HS-27A (cell line): ENCODE measurements at places on chromosomes 5 and 9.

DNA sequence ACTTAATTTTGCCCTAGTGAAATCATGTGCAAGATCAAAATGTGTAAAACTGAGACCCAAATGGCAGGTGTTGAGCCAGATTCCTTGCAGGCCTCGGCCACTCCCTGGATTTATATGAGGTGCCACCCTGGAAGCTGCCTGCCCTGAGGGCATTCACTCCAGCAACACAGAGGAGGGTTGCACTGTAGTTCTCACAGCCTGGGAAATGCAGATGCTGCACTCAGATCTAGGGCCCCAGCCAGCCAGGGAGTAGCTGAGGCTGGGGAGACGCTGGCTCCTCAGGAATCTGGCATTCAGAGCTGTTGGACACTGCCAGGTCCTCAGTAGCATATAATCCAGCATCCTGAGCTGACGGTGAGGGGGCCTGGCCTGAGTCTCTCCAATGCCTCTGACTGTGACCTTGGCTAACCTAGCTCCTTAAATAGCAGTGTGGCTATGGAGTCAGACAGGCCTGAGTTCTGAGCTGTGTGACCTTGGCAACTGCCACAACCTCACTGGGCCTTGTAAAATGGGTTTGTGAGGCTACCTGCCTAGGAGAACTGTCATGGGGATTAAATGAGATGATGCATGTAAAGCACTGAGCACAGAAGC is 8.7 kb downstream of the KCNMB1 start:
- no peak for DNase-seq

GRCh38 chr5:95861221-95861863 is 38.8 kb upstream of the GLRX start:
- peak; percentile 79 for DNase-seq

GRCh38 chr5:140221697-140222223 is 46.8 kb downstream of the CYSTM1 start:
- DNase-seq = no peak

DNA sequence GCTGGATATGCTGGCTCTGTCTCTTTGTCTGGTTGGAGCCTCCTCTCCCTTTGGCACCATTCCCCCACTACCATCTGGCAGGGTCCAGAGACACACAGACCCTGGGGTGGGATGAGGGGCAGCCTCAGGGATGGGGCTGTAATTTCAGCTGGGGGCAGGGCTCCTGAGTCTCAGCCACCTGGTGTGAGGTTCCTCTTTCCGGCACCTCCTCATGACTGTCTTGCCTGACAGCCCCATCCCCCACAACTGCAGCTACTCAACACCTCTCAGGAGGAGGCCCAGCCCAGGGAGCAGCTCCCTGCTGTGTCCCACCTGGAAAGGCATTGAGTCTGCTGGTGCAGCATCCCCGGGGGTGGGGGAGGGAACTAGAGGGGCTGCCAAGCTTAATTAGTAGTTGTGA is 11.7 kb upstream of the RPS14 start:
- DNase-seq = no peak

- no peak for DNase-seq
Measured at GRCh38 chr5:2753452-2754420, 2.3 kb upstream of the IRX2 start.

GRCh38 chr9:99336005-99336404 is 113.9 kb downstream of the SEC61B start:
- no peak for DNase-seq

DNA sequence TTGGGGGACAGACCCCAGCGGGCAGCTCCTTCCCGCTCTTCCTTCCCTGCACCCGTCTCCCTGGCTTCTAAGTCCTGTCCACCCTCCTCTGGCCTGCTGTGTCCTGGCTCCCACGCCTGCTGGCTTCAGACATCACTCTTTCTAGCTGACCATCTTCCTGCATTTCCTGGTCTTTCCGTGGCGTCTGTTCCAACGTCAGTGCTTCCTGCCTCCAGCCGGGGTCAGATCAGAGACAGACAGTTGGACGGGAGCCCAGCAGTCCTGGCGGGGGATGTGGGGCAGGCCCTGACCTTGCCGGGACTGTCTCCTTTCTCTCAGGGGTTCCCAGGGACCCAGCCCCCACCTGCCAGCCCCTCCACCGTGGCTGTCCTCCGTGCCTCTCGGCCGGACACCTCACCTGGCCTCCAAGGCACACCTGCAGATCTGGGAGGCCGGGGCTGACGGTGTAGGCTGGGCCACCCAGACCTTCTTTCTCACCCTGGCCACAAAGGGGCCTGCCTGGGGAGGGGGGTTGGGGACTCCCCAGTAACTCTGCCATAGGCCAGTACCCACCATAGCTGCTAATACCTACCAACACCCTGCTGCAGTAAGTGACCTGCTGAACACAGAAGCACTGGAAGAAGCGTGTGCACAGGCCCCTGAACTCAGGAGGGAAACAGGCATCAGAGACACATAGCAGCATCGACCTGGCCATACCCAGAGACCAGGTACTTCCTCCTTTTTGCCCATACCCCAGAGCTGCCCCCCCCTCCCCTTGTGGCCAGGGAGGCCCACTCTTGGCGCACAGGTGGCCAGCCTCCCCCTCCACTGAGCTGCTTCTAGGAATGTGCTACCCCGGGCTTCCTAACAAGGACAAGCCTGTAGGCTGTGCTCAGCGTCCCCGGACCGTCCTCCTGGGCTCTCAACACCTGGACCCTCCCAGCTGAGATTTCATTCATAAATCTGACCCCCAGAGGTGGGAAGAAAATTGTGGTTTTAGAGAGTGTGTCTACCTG is 5.1 kb downstream of the NRARP start:
- no peak for DNase-seq

DNA sequence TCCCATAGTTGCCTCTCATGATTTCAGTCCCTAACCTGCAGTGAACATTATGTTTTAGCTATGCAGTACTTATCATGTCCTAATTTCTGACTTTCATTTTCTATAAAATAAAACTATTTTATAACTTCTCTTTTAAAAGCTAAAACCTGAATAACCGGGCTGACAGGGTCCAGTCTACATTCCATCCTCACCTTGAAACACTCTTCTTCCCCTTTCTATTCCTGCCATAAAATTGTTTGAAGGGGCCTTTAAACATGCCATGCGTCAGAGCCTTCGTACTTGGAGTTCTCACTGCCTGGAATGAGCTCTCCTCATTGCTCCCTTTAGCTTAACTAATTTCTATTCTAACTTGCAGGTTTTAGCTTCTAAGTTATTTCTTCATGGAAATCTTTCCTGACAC is 143.0 kb upstream of the PRLR start:
- DNase-seq = no peak

GRCh38 chr5:10046676-10047075 is 203.0 kb downstream of the ATPSCKMT start:
- DNase-seq = no peak

- DNase-seq = no peak
Measured at GRCh38 chr9:108117795-108118194, 628.2 kb upstream of the KLF4 start.

DNA sequence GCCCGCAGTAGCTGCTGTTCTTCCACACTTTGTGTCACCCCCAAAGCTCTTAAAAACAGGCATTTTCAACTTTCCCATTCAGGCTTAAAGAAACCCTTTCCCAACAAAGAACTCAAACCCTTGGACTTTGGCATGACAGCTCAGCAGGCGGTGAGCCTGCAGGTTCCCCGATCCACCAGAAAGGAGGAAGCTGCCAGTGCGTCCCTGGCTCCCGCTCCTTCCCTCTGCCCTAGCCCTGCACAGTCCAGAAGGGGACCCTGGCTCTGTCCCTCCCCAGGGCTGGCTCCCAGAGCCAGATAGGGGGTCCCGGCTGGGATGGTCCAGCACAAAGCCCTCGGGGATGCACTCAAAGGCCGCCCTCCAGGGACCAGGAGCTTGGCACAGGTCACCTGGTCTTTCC is 9.6 kb downstream of the SLC9A3 start:
- no peak for DNase-seq

GRCh38 chr5:39547553-39548154 is 122.9 kb upstream of the DAB2 start:
- DNase-seq = peak; percentile 64

GRCh38 chr5:139690064-139690802 is 42.1 kb downstream of the CXXC5 start:
- DNase-seq = no peak

GRCh38 chr5:170305646-170306025 is 8.1 kb upstream of the LCP2 start:
- no peak for DNase-seq

- no peak for DNase-seq
Measured at GRCh38 chr9:76926846-76927245, 20.9 kb upstream of the PRUNE2 start.

DNA sequence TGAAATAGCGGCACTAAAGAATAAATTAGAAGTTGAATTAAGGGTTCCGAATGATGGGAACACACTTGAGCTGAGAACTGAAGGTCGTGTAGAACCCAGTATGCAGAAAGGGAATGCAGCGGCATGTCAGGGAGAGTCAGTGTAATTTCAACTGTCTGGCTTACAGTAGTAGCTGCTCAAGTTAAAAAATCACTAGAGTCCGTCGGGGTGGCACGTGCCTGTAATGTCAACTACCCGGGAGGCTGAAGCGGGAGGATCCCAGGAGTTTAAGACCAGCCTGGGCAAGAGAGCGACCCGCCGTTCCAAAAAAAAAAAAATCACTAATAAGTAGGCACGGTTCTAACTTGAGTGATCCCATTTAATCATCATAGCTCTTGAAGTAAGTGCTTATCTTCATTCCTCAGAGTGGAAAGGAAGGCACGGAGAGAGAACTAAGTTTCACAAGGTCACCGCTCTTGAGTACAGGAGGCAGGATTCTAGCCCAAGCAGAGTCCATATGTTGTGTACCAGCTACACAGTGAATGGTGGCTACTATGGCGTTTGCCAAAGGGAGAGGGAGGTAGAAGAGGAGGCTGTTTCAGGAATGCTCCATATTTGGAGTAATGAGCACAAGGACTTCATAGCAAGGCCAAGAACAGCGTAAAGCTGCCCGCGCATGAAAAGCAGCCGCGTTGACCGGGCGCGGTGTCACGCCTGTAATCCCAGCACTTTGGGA is 831 bp downstream of the RMRP start:
- no peak for DNase-seq

GRCh38 chr5:4212071-4212739 is 616.6 kb downstream of the IRX1 start:
- no peak for DNase-seq

DNA sequence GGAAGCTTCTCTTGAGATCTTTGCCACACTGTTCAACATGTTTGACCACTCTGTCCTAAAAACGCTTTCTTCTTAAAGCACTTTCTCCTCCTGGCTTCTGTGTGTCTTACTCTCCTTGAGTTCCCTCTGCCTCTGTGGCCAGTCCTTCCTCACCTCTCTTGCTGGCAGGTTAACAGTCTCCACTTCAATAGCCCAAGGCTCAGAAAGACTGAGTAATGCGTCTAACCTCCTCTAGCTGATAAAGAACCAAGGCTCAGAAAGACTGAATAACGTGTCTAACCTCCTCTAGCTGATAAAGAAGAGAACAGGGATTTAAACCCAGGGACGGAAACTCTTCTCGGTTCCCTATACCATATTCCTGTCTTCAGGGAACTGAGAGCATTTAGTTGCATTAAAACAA is 205.2 kb downstream of the AOPEP start:
- no peak for DNase-seq

DNA sequence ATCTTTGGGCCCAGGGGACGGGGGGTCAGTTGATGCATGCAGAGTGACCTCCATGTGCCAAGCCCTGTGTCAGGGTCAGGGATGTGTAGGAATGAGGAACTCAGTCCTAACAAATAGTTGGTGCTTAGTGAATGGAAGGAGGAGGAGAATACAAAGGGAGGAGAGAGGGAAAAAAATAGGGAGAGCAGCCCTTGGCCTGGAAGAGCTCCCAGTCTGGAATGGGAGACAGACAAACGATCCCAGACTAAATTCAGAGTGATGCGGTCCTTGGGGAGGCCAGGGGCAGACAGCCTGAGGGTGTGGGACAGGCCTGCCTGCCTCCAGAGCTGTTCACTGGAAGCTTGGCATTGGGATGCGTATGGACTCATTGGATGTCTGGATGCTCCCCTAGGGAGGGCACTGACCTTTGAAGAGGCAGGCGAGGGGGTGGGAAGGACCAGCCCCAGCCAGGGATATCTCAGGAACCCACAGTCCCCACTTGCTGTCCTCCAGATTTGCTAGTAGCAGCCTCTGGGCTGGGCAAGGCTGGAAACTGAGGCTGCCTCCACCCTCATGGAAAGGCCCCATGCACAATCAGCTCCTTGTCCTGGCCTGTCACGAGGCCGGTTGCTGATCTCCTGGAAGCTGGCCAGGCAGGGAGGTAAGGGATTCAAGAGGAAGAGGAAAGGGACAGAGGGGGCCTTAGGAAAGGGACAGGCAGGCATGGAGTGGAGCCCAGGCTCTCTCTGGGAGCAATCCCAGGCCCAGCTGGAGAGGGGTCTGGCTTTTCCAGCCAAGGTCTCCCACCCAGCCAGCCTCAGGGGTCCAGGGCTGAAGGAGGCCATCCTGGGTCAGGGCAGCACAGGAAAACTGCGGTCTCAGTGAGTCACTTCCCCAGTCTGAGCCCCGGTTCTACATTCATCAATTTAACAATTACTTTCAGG is 69.0 kb upstream of the GGTA1 start:
- DNase-seq = no peak

DNA sequence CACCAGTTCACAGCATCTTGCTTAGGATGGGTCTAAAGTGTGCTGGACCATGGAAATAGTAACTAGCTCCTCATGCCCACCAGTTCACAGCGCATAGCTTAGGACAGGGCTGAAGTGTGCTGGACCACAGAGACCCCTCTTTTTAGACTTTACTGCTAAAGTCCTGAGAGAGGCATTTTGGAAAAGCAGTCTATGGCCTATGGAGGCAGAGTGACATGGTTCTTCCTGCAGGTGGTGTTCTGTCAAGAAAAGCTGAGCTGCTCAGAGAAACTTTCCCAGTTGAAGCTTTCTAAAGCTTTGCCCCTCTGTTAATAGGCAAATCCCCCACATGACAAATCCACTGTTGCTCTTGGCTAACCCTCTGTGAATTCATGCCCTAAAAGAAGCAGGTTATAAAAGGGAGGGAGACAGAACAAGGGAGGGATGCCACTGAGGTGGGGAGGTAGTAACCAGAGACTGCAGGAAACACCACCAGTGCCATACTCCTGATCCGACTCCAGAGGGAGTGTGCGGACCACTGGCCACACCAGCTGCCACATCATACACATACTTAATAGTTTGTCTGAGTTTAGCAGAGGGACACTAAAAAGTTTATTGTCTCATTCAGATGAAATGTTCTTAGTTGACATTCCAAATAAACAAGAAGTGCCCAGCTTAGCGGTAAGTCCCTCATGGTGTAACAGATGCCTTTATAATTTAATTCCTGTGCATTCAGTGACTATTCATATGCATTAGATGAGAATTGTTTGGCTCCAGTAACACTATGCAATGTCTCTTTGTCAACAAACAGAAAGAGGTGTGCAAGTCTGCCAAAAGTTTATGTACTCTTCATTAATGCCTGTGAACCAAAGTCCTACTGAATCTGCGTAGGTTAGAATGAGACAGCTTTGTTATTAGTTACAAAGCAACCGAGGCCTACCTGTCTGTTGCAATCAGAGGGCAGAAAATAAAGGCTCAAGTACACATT is 236.2 kb upstream of the NFIL3 start:
- DNase-seq = no peak

DNA sequence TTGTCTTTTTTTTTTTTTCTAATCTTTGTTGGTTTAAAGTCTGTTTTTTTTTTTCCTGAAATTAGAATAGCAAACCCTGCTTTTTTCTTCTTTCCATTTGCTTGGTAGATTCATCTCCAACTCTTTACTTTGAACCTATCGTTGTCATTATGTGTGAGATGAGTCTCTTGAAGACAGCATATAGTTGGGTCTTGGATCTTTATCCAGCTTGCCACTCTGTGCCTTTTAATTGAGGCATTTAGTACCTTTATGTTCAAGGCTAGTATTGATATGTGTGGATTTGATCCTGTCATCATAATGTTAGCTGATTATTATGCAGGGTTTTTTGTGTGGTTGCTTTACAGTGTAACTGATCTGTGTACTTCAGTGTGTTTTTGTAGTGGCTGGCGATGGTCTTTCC is 383.8 kb downstream of the MAN2A1 start:
- no peak for DNase-seq
